Left lung (tissue), 14 donors: ENCODE measurements at places on chromosomes 13 and 19. TPM values are rescaled to one million over a fixed set of nuclear protein-coding genes. Genes with fewer than 3 reads are reported as not detected.

C19orf81 gene
- not detected for total RNA-seq

ATP4A gene
- total RNA-seq = not detected

CEACAM5 gene
- total RNA-seq = 21.2 TPM

NXNL1 gene
- not detected for total RNA-seq

DNA sequence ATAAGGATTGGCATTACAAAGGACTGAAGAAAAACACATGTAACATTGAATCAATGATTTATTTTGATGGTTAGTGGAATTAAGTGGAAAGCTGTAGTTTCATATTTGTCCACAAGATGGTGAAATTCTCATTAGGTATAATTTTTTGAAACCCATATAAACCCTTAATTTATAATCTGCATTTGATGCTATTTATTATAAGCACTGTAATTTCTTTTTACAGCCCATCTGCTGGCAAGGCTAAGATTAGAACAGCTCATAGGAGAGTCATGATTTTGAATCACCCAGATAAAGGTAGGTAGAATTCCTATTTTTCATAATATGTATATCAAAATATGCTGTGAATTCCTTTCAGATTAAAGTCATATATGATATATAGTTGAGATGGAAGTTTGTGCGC is 62.2 kb downstream of the DNAJC15 start:
- DNase-seq = no peak
- H3K36me3 ChIP-seq = no peaks in the 10 kb centered on the region
- peaks cover 13% of the 10 kb centered on the region for H3K4me1 ChIP-seq
- no peak overlapping the region for H3K27ac ChIP-seq
- no peak overlapping the region for H3K4me3 ChIP-seq

DNA sequence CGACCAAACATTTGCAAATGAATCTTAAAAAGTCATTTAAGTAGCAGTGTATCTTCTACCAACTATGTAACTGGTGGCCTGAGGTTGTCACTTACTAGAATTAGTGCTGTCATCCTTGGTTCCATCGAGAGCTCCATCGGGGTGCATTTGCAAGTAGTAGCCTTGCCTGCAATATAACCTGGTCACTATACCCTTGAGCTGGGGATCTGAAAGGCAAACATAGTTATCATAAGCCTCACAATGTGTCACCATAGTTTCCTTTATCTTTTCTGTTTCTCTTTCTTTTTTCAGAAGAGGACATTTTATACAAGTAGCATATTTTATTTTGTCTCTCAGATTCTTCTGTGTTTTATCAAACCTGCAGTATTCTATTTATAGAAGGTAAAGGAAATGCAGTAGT is 422.6 kb downstream of the ITGBL1 start:
- no peaks in the 10 kb centered on the region for H3K36me3 ChIP-seq
- H3K27me3 ChIP-seq = no peaks in the 10 kb centered on the region
- no peak for DNase-seq
- H3K4me3 ChIP-seq = no peak overlapping the region

GRCh38 chr13:73449252-73449651 is 390.4 kb downstream of the KLF5 start:
- H3K36me3 ChIP-seq = no peaks in the 10 kb centered on the region
- H3K4me1 ChIP-seq = no peaks in the 10 kb centered on the region
- no peak overlapping the region for H3K27ac ChIP-seq
- H3K4me3 ChIP-seq = no peak overlapping the region

DNA sequence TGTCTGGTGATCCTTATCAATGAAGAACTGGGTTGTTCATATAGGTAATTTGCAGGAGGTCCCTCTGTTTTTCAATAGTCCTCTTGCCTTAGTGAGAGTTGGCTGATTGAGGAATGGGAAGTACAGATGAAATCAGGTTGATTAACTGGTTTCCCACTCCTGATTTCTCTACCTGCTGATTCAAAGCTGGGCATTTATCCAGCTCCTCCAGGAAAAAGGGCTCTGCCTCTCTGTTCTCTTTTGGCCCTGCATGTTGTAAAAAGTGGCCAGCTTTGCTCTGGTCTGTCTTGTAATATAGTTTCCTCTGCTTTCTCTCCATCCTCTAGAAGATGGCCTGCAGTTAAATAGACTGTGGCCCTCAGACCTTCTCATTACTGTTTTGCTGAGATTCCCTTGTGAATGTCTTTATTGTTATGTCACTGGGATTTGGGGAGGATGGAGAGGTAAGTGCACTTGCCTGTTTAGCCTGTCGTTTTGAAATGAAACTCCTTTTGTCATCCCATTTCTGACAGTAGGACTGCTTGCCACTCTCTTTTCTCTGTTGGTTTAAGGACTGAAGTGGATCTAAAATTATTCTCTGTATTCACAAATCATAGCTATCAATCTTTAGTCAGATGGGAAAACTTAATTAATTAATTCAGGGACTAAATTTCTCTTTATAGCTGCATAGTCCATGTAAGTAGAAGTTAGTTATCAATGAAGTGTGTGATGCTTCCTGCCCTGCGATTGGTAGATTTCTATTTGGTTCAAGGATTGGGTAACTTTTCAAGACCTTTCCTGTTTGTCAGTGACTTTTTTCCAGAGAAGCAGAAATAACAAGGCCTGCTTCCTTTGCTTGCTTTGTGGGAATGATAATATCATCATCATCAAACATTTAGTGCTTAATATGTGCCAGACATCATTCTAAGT is 28.5 kb downstream of the GARRE1 start:
- no peaks in the 10 kb centered on the region for H3K36me3 ChIP-seq
- peaks cover 9% of the 10 kb centered on the region for H3K4me1 ChIP-seq
- no peak overlapping the region for H3K27ac ChIP-seq

- no peaks in the 10 kb centered on the region for H3K4me1 ChIP-seq
- no peak overlapping the region for H3K27ac ChIP-seq
- H3K36me3 ChIP-seq = no peaks in the 10 kb centered on the region
- no peak overlapping the region for H3K4me3 ChIP-seq
- DNase-seq = peak; percentile 20
These were observed 31.7 kb downstream of the SPATA13 start for GRCh38 chr13:24192057-24192810.

DNA sequence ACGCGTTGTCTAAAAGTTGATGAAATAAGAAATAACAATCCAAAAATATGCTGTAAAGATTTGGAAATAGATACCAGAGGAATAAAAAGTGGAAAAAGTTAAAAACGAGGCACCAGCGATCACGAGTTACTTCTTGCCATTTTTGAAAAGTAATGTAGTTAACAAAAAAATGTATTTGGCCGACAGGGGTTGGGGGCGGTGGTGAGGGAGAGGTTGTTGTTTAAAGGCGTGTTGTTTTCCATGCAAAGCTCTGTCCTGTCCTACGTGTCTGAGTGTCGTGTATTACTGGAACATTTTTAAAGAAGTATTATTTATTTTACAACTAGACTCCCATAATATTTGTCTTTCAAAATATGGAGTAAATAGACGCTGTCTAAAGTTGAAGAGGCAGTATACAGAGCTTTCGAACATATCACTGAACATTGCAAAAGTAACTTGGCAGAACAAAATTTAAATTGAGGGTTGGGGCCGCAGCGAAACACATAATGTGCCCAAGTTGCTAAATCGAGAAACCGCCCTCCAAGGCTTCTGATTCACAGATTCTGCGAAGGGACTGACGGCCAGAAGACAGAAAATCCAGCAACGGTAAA is 823 bp downstream of the FBXO17 start:
- peak overlapping the region; percentile 63 for H3K27ac ChIP-seq
- H3K4me3 ChIP-seq = peak overlapping the region; percentile 57
- no peaks in the 10 kb centered on the region for H3K36me3 ChIP-seq
- peaks cover 4% of the 10 kb centered on the region for H3K4me1 ChIP-seq
- no peak for DNase-seq
- H3K27me3 ChIP-seq = no peaks in the 10 kb centered on the region

GRCh38 chr13:30664689-30665275 is 47.1 kb downstream of the USPL1 start:
- no peaks in the 10 kb centered on the region for H3K27me3 ChIP-seq
- DNase-seq = no peak
- H3K4me3 ChIP-seq = no peak overlapping the region
- H3K36me3 ChIP-seq = peaks cover 5% of the 10 kb centered on the region
- no peaks in the 10 kb centered on the region for H3K4me1 ChIP-seq
- H3K27ac ChIP-seq = no peak overlapping the region

- H3K36me3 ChIP-seq = no peaks in the 10 kb centered on the region
- H3K27me3 ChIP-seq = no peaks in the 10 kb centered on the region
- H3K4me1 ChIP-seq = peaks cover 3% of the 10 kb centered on the region
- no peak overlapping the region for H3K4me3 ChIP-seq
- H3K27ac ChIP-seq = no peak overlapping the region
- DNase-seq = no peak
These were observed 9.8 kb upstream of the SERP2 start for GRCh38 chr13:44363631-44364344.

- H3K27ac ChIP-seq = peak overlapping the region; percentile 90
- H3K27me3 ChIP-seq = no peaks in the 10 kb centered on the region
- H3K4me1 ChIP-seq = peaks cover 4% of the 10 kb centered on the region
- no peaks in the 10 kb centered on the region for H3K36me3 ChIP-seq
These were observed 19.5 kb upstream of the ALOX5AP start for GRCh38 chr13:30715837-30716236.

DNA sequence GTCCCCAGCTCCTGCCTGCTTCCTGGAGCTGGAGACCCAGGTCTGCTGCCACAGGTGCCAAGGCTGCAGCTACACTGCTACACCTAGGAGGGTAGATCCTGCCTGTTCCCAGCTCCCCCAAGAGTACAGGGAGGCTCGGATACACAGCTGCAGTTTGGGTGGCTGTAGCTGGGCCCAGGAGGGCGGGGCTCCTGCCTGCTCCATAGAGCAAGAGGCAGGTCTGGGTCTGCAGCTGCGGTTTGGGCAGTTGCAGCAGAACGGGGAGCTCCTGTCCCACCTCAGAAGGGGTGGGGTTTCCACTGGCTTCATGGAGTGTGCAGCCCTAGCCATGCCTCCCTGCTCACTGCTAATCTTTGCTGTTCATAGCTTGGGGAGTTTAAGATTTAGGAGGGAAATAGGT is 199.0 kb downstream of the NUFIP1 start:
- no peaks in the 10 kb centered on the region for H3K27me3 ChIP-seq
- peaks cover 2% of the 10 kb centered on the region for H3K4me1 ChIP-seq
- DNase-seq = no peak
- no peak overlapping the region for H3K27ac ChIP-seq
